ENCODE measurements at places on chromosomes 1 and 21.

- no peak for DNase-seq
Measured at GRCh38 chr1:242824435-242824834, 299.9 kb upstream of the PLD5 start.

DNA sequence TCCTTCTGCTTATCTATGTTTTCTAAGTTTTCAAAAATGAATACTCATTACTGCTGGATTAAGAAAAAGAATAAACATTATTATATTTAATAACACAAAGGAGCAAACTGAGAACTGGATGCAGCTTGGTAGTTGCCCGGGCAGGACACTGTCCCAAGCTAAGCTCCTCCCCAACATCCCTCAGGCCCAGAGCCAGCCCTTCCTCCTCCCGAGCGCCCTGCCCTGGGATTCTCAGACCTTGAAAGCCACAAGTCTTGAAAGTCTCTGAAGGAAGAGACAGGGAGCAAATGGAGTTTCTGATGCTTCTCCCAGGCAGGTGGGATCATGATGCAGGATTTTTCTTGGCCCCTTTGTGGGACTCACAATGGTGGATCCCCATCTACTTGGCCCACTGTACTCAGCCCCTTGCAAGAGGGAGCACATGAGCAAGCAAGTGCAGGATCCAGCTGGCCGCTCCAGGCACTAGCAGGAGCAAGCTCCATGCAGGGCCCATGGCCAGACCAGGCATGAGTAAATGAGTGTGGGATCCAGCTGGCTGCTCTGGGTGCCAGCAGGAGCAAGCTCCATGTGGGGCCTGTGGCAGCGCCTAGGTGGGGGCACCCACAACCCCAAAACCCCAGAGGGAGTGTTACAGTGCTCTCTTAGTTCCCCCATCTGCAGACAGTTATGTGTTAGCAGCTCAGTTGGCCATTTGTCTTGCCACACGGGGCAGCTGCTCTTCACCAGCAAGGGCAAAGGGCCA, 32.1 kb upstream of the RAB4A start:
- DNase-seq: no peak

DNA sequence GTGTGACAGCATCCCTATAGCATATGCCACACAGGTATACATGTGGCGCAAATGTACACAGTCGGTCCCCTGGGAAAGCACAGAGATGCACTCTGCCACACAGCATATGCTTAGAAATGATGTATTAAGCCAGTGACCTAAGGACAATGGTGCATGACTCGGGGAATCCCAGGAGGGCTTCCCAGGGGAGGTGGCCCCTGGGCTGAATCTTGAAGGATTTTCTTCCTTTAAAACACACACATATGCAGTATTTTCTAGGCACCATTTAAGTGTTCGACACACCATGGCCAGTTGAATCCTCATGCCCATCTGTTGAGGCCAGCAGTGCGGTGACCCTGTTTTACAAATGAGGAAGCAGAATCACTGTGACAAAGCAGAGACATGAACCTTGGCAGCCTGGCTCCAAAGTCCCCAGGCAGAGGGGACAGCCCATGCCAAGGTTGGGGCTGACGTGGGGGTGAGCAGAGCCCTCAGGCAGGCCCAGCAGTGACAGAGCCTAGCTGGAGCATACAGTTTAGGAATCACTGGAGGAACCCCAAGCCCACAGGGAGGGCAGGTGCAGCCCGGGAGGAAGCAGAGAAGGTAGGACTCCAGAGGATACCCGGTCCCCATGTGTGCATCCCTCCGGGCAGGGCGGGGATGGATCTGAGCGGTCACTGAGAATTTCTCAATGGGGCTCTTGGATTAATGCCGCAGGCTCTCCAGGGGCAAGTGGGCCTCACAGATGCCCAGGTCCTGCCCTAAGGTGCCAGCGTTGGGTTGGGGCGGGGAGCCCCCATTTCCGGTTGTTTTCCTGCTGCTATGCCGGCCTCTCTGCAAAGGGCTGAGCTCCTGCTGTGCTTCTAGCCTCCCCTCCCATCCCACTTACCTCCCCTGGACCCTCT, 28.4 kb downstream of the WNT3A start:
- DNase-seq: no peak

GRCh38 chr1:205600085-205600484, 31.7 kb downstream of the ELK4 start:
- DNase-seq: no peak

GRCh38 chr1:154502744-154503115, 518 bp upstream of the SHE start:
- DNase-seq: no peak

- DNase-seq: no peak
Measured at GRCh38 chr1:224237119-224237881, 54.3 kb downstream of the DEGS1 start.

- DNase-seq: no peak
Measured at GRCh38 chr21:42568376-42568775, 54.7 kb downstream of the SLC37A1 start.

DNA sequence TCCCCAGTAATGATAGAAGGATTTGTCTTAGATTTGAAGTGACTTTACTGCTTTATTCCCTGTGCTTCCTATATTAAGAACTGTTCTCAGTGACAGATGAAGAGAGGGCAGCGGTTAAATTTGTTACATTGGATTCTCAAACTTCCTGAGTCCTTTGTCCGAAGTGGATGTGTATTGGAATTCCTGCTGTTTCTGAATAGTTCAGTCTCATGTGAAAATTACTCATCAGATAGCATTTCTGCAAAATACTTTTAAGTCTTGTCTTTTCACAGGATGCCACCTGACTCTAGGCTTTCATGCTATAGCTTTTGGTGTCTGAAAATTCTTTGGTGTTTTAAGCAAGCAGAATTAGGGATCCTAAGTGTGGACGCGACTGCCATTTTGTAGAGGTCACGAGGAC, 83.6 kb downstream of the PRDM2 start:
- DNase-seq: no peak

DNA sequence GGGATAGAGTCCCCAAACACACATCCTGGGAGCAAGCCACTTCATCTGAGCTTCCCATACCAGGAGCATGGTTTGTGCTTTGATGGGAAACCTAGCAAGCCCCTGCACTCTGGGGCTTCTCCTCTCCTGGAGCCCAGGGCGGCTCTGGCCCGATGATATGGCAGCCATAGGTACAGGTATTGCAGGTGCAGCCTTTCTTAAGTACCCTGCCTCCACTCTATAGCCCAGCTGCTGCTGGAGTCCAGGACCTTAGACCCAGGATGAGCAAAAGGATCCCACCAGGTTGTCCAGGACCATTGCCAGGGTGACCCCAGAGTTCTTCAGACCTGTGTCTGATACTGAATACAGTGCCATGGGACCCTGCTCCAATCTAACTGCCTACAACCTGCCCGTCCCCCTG, 4.2 kb downstream of the C1orf226 start:
- DNase-seq: no peak

GRCh38 chr1:242784084-242784483, 259.6 kb upstream of the PLD5 start:
- no peak for DNase-seq

GRCh38 chr1:87132284-87132870, 196.3 kb upstream of the LMO4 start:
- DNase-seq: no peak

GRCh38 chr1:99268021-99268420, 3.7 kb downstream of the PLPPR4 start:
- no peak for DNase-seq

GRCh38 chr1:45612941-45613579, 10.8 kb downstream of the CCDC17 start:
- DNase-seq: no peak

- DNase-seq: no peak
Measured at GRCh38 chr1:23124259-23125026, 44.2 kb downstream of the LUZP1 start.

DNA sequence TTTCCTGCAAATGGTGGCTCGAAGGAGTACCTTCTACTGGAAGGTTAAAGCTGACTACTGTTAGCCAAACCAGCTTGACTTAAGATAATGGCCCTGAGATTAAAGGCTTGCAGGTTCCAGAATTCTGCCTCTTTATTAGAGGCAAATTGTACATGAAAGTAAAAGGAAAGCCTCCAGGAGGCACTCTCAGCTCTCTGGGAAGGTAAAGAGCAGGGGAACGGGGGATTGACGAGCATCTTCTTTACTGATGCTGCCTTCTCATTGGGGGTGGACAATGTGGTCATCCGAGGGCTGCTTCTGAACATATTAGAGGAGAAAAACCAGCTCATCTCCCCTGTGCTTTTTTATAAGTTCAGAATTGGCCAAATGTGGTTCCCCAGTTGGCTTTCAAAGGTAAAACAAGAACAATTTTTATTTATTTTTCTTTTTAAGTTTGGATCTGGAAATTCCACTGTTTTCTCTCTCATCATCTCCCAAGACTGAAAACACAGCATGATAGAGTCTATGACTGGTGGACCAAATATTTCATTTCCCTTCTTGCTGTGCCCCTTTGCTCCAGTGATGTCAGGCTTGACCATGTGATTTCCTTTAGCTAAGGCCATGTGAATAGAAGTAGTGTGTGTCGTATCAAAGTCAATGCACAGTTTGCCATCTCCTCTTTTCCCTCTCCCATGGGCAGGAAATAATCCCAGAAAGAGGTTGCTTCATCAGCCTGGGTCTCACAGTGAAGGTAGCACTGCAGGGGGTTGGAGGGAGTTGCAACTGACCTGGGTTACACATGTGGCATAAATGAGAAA, 292.7 kb downstream of the PRDM2 start:
- DNase-seq: no peak

DNA sequence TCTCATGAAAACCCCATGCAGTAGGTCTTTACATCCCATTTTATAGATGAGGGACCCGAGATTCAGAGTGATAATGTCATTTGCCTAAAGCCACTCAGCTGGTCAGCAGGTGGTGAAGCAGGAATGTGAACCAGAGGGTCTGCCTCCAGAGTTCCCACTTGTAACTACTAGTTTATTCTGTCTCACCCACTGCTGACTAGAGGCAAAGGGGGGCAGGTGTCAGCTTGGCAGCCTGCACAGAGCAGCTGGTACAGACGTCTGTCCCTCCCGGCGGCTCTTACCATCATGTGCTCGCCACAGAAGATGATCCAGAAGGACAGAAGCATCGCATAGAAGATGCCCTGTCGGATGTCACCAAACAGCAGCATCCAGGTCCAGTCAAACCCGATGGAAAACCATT, 82.4 kb downstream of the WLS start:
- DNase-seq: no peak

GRCh38 chr1:109622895-109623294, 3.3 kb downstream of the AMPD2 start:
- no peak for DNase-seq

DNA sequence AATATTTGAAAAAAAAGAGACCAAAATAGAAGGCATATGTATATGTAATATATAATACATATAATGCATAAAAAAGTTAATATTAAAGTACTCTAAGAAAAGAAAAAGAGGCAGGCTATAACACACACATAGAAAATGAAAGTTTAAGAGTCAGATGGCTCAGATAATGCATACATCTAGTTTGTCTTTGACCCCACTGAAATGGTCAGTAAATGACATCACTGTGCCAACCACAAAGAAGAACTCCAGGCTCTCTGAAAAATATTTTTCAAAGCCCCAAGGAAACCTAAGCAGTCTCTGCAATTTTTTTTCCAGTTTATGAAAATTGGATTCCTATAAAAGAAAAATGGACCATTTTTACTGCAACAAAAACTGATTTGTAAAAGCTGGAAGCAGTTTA, 55.4 kb upstream of the SCYL3 start:
- no peak for DNase-seq

DNA sequence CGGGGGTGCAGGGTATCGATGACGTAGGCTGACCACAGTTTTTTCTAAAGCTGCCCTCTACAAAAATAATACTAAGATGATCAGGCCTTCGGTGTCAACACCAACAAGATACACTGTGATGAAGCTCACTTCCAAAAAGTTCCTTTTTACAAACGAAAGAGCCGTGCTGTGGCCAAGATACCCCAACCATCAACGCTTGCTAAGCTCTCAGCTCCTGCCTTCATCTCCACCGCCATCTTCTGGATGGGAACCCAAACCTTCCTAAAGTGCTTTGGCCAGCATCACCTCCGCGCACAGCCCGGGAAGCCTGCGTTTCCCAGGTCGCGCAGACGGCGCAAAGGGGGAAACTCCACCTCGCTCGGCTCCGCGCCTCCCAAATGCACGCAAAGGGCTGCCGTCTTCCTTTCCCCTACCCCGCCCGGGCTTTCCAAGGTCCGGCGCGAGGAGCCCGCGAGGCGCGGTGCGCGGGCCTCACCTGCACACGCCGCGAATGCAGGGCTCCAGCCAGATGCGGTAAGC, 541 bp downstream of the USP48 start:
- DNase-seq: no peak

- DNase-seq: no peak
Measured at GRCh38 chr1:17745479-17745955, 9.6 kb upstream of the ACTL8 start.

DNA sequence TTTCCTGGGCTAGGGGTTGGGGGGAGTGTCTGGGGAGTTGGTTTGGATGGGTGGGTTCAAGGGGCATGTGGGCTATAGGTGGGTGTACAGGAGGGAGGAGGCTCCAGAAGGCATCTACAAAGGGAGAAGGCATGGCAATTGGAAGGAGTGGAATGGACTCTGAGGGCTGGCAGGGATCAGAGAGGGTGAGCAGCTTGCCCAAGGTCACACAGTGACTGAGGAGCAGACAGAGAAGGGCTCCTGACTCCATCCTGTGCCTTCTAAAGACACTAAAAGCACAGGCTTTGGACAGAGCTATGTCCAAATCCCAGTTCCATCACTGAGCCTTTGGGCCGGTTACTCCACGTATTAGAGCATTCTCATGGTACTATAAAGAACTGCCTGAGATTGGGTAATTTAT, 151.8 kb downstream of the PTPRU start:
- no peak for DNase-seq

- DNase-seq: no peak
Measured at GRCh38 chr21:34996304-34997101, 52.6 kb downstream of the RUNX1 start.

DNA sequence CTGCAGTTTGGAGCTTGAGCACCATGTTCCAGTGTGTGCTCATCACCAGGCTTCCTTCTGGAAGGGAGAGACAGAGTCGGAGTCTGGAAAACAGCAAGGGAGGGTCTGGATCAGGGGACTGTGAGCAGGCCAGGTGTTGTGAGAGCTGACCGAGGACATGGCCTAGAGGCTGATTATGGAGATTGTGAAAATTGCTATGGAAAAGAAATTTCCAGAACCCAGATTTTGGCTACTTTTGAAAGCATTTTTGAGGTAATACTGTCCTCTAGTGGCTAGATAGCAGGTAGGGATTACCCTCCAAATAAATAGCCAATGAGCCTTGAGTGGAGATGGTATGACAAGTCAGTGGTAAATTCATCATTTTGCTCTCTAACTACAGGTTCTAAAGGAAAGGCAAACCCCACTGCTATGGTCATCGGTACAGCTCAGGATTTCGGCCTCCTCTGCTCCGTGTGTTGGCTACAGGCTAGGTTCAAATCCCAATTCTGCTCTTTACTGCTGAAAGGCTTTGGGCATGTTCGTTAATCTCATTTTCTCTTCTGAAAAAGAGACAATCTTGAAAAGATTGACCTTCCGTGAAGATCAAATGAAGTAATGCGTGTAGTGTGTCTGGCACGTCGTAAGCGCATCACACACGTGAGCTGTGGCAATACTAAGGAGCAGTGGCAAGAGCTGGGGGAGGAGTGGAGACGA, 1.0 kb upstream of the HAO2 start:
- DNase-seq: no peak

GRCh38 chr1:216632980-216633379, 90.2 kb downstream of the ESRRG start:
- no peak for DNase-seq

- DNase-seq: no peak
Measured at GRCh38 chr1:228957535-228957934, 222.3 kb downstream of the RHOU start.
